NCI-H526 treated with DMSO at 0.1 percent for 48 hours (cell line): ENCODE measurements at places on chromosomes 11 and 22.

GRCh38 chr11:61833926-61834277 lies 5.8 kb downstream of the FADS2 start:
- no peak for DNase-seq

DNA sequence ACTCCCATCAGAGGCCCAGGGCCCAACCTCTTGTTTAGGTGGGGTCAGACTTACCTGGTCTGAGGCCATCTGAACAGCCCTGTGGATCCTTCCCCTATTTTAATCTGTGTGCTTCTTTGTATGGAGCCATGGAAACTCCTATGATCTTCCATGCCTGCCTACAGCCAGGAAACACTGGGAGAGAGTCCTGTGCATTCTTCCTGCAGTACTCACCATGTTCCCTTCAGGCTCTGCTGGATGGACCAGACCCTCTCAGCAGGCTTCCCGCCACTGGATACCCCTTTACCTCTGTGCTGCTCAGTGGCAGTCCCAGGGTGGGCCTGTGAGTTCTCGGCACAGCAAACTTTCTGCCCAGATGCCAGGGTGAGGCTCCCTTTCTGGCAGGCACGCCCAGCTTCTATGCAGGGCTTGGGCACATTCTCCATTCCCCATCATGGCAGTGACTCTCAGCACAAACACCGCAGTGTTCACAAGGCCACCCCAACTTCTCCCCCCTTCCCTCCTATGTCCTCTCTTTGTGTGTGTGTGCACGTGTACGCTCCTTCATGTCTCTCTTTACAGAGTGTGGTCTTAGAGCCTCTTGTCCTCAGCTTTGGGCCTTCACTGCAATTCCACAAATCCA lies 34.8 kb downstream of the NEU3 start:
- DNase-seq = no peak

GRCh38 chr11:72343006-72343756 lies 91.2 kb downstream of the CLPB start:
- no peak for DNase-seq

DNA sequence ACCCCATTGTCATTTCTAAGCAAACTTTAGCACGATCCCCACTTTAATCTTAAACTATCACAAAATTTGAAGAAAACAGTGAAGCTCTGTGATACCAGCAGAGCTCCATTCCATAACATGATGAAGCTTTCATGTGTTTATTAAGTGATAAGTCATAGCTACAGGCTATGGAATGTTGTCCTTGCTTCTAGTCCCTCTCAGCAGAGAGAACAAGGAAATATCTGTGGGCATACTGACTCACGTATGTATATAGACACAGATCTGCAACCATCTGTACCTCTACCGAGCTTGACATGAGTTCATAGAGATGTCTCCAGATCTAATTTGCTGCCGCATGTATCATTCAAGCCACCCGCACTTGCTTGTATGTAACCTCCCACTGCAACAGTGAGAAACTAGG lies 588.9 kb downstream of the ETS1 start:
- DNase-seq = no peak

- peak; percentile 81 for DNase-seq
Measured at GRCh38 chr11:93468290-93468689, 74.9 kb downstream of the SMCO4 start.

GRCh38 chr11:134521001-134521400 lies 109.0 kb upstream of the B3GAT1 start:
- DNase-seq = peak; percentile 49

DNA sequence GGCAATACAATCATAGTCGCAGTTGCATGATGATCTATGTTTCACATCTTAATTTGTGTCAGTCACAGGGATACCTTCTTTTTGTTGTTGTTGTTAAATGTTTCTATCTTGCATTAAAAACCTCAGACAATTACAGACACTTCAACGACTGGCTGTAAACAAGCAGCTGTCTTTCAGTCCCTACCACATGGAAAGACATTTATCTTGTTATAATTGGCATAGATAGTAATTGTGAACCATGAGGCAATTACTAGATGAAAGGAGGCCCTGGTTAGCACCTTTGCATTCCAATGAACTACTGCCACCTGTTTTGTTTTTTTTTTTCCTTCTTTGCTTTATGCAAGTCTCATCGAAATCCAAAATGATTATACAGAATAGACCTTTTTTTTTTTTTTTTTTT lies 416.8 kb downstream of the LRRC4C start:
- no peak for DNase-seq

DNA sequence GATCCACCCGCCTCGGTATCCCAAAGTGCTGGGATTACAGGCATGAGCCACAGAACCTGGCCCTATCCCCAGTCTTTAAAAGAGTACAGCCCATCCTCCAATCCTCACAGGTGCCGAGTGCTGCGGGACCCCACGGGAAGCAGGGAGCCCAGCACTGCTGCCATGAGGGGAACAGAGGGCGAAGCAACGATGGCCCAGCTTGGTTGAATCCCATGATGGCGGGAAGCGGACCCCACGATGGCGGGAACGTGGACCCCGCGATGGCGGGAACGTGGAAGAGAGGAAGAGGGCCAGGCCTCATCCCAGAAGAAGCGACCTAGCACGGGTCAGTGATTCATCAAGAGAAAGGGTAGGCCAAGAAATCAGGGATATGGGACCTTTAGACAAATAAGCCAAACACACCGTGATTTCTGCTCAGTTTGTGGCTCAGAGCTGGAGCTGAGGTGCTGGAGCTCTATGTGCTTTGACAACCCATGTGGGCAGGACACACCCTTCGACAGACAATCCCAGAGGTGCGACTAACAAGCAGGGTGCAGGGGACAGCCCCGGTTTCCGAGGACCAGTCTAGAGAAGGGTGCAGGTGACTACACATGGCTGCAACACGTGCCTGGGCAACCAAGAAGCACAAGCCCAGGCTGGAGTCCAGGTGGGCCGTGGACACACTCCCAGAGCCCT lies 30.9 kb downstream of the BRD1 start:
- no peak for DNase-seq

- DNase-seq = peak; percentile 77
Measured at GRCh38 chr11:113730887-113731726, 25.0 kb upstream of the TMPRSS5 start.

- no peak for DNase-seq
Measured at GRCh38 chr11:124807201-124807600, 7.0 kb upstream of the MSANTD2 start.

- no peak for DNase-seq
Measured at GRCh38 chr22:24503137-24503842, 8.2 kb downstream of the UPB1 start.

DNA sequence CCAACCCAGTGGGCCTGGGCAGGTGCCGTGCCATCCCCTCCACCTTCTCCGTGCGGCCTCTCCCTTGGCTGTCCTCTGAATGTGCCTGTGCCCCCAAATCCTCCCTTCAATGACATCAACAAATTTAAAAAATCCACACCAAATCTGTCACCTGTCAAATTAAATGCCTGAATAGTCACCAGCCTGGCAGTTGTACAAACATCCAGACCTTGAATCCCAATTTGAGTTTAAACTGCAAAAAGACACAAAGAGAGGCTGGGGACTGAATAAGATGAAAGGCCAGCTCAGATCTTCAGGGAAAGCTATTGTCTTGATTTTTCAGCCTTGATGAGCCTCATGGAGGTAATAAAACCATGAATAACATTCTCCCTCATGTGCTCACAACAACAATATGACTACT lies 194.7 kb downstream of the KIRREL3 start:
- DNase-seq = no peak

- no peak for DNase-seq
Measured at GRCh38 chr11:117385906-117386305, 58.3 kb downstream of the CEP164 start.

GRCh38 chr11:2730272-2731129 lies 30.7 kb upstream of the KCNQ1OT1 start:
- no peak for DNase-seq

DNA sequence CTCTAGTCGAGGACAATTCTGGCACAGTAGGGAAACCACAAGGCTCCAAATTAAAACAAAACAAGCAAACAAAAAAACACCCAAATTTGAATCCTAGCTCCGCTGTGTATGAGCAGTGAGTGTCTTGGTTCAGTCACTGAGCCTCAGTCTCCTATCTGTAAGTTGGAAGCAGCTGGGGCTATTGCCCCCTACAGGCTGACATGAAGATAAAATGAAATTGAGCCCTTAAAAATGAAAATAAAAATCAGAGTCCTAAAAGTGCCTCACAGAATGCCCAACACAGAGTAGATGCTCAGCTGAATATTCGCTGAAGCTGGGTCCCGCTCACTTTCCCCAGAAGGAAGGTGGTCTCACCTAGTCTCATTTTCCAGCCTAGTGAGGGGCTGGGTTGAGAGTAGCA lies 65.2 kb downstream of the PDE2A start:
- DNase-seq = no peak

DNA sequence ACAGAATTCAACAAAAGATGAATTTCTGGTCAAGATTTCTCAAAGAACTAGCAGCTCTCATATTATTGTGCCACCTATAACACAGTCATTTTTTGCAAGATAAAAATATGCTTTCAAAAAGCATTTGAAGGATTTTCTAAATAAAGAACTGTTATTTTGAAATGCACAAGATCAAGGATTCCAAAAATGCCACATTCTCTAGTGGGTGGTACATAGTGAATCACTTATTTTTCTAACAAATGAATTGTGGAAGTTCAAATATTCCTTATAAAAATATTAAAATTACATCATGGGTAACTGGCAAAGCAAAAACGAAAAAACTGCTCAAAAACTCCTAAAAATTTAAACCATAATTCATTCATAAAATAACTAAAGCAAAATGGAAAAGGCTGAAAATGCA lies 2.1 kb downstream of the RNF141 start:
- DNase-seq = no peak

- no peak for DNase-seq
Measured at GRCh38 chr11:44577231-44577830, 11.9 kb downstream of the CD82 start.

DNA sequence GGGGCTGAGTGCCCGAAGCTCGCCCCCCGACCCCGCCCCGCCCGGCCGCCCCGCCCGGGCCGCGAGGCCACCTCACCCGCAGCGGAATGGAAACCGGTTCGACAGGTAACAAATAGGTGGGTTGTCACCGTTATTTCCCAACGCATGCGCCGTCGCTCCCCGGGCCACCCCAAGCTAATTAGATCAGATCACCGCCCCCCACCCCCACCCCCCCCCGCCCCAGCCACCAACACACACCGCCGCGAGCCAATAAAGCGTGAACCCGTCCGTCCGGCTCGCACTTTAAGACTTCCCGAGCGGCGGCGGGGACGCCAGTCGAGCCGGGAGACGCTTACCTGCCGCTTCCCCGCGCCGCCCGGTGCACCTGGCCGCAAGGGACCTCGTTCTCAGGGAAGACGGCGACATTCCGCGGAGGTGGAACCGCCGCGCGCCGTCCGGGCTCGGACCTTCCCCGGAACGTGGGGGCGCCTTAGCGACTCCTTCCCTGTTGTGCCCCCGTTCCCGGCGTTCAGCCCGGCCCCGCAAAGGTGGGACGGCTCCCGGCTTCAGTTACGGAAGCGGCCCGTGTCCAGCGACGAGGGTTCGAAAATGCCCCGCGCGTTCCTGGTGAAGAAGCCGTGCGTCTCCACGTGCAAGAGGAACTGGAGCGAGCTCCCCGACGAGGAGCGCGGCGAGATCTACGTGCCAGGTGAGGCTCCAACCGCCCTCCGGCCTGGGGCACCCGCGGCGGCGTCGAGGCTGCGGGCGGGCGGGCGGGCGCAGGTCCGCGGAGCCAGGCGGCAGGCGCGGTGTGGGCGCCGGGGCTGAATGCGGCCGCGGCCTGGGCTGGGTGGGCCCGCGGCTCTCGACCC lies at the start of gene OVOL1:
Gene OVOL1 (plus strand): TSS at position 278 of the 851 bp plus-strand sequence. CDS start 311 bp downstream, at position 589.
- peak; percentile 94 for DNase-seq

DNA sequence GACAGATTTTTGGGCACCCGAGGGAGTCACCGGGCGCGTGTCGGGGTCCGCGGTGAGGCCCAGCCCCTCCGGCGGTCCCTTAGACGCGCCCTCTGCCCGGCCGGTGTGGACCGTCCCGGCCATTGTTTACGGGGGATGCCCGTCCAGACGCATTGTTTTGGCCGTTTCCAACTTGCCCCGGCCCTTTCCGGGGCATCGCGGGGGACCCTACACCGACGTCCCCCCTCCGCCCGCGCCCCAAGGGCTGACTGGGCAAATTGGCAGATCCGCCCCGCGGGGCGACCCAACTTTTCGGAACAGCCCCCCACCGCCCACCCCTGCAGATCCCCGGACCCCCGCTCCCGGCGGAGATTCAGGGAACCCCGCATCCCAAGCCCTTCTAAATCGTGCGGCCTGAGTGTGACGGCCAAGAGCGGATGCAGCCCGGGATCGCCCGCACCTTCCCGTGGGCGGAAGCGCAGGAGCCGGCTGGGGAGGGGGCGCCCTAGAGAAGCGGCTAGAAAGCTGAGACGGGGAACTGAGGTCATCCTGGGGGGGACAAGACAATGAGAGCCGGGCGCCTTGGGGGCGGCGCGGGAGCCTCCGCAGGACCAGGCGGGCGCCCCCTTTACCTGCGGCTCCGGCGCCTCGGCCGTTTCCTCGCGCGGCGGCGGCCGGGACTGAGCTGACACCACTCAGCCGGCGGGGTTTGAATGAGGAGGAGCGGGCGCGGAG lies 17.1 kb upstream of the CCT8L2 start:
- DNase-seq = no peak

GRCh38 chr11:72629266-72629665 lies 45.0 kb downstream of the PDE2A start:
- no peak for DNase-seq

GRCh38 chr11:99200720-99201119 lies 180.0 kb downstream of the CNTN5 start:
- DNase-seq = no peak

- no peak for DNase-seq
Measured at GRCh38 chr11:8930456-8931175, 2.1 kb downstream of the C11orf16 start.

- DNase-seq = peak; percentile 90
Measured at GRCh38 chr11:13440100-13440855, 22.7 kb downstream of the BTBD10 start.

DNA sequence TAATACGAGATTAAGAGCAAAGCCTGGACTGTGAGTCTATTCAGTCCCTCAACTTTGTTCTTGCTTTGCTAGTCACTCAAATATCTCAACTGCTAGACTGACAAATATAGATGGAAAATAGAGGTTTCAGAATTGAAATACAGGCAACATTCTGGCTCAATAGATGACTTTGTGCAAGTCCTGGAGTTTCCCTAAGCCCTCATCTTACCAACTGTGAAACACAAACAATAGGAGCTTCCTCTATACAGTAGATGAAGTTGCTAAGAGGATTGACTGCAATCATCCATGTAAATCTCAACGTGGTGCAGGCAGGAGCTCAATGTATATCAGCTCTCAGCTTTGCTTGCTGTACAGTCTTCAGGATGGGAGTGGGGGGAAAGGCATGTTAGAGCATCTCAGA lies 6.2 kb upstream of the MPEG1 start:
- no peak for DNase-seq
